ENCODE measurements at places on chromosomes 6 and 20.

DNA sequence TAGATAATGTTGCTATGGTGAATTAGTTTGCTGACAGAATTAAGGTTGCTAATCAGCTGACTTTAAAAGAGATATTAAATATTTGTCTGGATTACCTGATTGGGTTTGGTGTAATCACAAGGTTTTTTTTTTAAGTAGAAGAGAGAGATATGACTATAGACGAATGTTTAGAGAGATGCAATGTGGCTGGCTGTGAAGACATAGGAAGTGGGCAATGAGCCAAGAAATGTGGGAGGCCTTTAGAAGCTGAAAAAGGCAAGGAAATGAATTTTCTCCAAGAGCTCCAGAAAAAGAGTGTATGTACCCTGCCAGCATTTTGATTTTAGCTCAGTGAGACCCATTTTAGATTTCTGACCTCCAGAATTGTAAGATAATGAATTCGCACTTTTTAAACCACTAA, 598.3 kb downstream of the PKHD1 start:
- DNase-seq = no peak

GRCh38 chr20:58755062-58755697, 62.6 kb downstream of the NPEPL1 start:
- no peak for DNase-seq

- no peak for DNase-seq
Measured at GRCh38 chr6:79797163-79797764, 150.1 kb downstream of the ELOVL4 start.

GRCh38 chr6:39594285-39594684, 130.9 kb downstream of the KIF6 start:
- DNase-seq = no peak

DNA sequence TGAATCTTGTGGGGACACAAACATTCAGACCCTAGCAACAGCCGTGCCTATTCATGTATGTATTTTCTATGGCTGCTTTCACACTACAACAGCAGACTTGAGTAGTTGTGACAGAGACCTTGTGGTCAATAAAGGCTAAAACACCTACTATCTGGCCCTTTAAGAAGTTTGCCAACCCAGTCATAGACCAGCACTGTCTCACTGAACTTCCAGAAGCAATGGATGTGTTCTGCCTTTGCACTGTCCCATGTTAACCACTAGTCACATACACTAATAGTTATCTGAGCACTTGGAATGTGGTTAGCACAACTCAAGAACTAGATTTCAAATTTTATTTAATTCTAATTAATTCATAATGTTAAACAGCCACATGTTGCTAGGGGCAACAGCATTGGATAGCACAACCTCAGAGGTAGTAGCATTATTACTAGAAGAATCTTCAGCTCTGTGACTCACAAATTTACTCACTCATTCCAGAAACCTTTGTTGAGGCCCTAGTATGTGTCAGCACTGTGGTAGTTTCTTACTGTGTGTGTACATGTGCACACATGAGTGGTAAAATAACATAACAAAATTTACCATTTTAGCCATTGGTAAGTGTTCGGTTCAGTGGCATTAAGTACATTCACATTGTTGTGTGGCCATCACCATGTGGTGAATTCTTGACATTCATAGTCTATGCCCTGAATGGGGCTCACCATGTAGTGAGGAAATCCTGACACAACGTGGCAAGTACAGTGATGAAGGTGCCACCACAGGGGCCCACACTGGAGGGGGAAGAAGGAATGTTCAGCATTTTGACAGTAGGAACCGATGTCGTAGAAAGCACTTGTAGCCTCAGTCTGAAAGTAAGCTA, 107.3 kb downstream of the CEP57L1 start:
- no peak for DNase-seq

GRCh38 chr6:138882369-138883017, 86.6 kb downstream of the ECT2L start:
- DNase-seq = no peak

DNA sequence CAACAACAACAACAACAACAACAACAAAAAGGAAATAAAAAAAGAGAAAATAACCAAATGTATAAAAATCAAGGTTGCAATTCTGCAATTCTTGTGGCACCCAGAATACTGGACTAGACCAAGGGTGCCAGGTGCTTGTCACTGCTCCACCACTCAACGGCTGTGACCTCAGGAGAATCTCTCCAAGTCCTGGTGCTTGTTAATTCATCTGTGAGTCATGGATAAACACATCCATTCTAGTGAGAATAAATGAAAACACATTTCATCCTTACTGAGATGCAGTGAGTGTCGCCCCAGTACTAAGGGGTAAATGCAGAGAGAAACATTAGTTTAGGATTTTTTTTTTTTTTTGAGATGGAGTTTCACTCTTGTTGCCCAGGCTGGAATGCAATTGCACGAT, 32.0 kb downstream of the HLA-C start:
- DNase-seq = no peak

GRCh38 chr20:6384956-6385486, 262.2 kb upstream of the FERMT1 start:
- no peak for DNase-seq

- no peak for DNase-seq
Measured at GRCh38 chr20:58959652-58960051, 21.4 kb upstream of the NELFCD start.

- no peak for DNase-seq
Measured at GRCh38 chr6:136520517-136520916, 29.7 kb downstream of the MAP7 start.

DNA sequence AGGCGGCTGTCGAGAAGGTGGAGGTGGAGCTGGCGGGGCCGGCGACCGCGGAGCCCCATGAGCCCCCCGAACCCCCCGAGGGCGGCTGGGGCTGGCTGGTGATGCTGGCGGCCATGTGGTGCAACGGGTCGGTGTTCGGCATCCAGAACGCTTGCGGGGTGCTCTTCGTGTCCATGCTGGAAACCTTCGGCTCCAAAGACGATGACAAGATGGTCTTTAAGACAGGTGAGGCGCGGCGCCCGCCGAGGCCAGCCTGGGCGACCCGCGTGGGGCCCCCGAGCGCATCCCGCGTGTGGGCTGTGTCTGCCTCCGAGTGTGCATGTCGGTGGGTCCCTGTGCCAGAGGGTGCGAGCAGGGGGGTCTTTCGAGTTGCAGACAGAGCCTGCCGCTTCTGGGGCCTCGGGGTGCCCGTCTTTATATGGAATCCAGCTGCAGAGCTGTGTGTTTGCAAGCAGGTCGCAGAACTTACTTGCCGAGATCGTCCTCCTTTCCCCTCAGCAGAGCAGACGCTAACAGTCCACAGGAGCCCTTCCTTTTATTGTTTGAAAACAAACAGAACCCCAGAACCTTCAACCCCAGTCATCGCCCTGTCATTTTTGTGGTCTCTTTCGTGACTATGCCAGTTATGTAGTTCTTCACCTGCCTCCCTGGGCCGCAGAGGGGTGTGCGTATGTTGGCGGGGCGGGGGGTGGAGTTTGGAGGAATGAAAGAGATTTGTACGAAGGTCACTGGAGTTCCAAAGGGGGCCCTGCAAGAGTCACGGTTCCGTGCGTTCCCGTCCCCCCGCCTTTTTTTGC, 766 bp downstream of the SLC16A10 start:
- DNase-seq = no peak

GRCh38 chr6:48567016-48567415, 456.0 kb upstream of the PTCHD4 start:
- DNase-seq = no peak

GRCh38 chr6:169250660-169251059, 3.0 kb downstream of the THBS2 start:
- no peak for DNase-seq

GRCh38 chr6:24069526-24069925, 56.5 kb upstream of the NRSN1 start:
- no peak for DNase-seq

- no peak for DNase-seq
Measured at GRCh38 chr6:54002116-54002515, 109.1 kb upstream of the MLIP start.

DNA sequence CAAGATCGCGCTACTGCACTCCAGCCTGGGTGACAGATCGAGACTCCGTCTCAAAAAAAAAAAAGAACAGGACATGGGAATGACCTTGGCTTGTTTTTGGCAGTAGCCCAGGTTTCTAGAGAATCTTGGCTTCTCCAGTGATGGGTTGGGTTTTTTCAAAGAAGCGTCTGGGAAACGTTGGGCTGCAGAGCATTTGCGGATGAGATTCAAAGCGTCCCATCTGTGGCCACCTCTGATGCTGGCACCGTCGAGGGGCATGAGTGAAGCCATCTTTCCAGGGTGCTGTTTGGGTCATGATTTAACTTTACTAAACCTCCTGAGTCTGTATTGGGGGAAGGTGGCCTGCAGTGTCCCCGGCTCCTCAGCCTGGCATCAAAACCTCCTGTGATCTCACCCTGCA, 43.2 kb upstream of the SRF start:
- DNase-seq = no peak

- no peak for DNase-seq
Measured at GRCh38 chr6:85669735-85670194, 27.1 kb upstream of the SYNCRIP start.

DNA sequence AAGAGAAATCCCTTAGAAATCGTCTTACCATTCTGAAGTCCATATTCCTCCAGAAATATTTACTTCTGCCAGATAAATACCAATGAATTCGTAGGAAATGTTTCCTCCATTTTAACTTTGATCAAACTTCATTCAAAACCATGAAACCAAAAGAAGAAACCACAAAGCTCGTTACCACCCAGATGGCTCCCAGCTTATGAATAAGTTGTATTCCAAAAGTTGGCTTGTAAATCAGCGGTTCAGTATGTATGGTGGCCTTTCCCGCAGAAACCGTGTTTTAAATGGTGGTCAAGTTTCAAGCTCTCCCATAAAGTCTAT, 73.6 kb upstream of the RIPOR2 start:
- DNase-seq = no peak

- DNase-seq = no peak
Measured at GRCh38 chr6:118918329-118918725, 16.6 kb downstream of the MCM9 start.

DNA sequence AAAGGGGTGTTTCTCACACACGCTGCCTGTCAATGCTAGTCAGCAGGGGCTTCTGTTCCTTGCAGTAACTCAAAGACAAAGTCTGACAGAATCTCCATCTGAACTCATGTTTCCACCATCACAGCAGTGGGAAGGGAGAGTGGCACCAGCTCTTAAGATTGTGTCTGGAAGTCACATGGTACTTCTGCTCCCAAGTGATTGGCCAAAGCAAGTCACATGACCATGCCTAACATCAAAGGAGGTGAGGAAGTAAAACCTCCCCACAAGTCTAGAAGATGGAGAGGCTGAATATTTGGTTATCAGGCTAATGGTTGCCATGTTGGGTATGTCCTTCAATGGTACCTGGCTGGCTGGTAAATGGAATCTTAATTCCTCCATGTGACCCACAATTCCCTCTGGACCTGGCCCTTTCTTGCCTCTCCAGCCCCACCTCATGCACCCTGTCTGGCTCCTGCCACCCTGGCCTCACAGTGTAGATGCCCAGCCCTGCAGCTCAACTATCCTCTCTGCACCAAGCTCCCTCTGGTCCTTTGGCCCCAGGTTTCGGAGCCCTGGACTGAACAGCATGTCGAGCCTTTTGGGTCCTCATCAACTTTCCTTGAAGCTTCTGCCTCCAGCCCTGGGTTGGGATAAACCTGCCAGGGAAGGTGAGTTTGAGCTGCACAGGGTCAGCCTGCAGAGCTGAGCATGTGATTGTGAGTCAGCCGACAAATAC, 51.0 kb upstream of the PMEPA1 start:
- DNase-seq = no peak

- DNase-seq = no peak
Measured at GRCh38 chr6:158635427-158636073, 9.0 kb downstream of the DYNLT1 start.

GRCh38 chr6:101663100-101663499, 269.6 kb downstream of the GRIK2 start:
- no peak for DNase-seq

DNA sequence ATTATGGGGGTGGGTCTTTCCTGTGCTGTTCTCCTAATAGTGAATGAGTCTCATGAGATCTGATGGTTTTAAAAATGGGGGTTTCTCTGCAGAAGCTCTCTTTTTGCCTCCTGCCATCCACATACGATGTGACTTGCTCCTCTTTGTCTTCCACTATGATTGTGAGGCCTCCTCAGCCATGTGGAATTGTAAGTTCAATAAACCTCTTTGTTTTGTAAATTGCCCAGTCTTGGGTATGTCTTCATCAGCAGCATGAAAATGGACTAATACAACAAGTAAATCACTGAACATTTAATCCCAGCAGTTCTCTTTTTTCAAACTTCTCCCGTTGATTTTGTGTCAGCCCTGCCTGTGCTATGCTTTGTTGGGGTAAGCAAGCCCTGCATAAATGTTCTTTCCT, 95.2 kb downstream of the FAM217A start:
- no peak for DNase-seq

DNA sequence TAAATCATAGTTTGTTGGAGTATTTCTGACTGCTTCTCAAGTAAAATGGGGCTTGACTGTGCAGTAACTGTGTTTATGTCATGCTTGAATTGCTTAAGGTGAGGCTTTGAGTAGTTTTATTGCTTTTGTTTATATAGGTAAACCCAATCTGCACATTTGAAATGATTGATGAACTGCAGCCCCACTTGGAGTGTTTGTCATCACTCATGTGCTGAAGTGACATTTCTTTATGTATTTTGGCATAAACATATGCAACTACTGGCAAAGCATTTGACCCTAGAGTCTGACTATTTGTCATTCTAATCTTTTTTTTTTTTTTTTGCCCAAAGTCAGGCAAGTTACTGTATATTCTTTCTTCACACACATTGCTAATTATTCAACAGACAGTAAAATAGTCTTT, 491.4 kb upstream of the POU3F2 start:
- no peak for DNase-seq

DNA sequence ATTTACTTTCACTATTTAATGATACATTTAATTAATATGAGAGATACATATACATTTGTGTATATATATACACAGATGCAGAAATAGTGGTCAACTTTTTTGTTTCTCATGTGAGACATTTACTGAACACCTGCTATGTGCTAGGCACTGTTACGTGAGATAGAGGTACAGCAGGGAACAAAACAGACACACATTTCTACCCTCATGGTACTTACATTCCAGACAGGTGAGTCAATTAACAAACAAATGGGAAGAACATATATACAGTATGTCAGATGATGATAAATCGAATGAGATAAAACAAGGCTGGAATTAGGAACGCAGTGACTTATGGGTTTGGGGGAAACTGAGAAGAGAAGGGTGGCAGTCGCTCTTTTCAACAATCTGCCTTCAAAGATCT, 5.1 kb downstream of the TFB1M start:
- DNase-seq = no peak

GRCh38 chr20:39268981-39269461, 306.9 kb downstream of the DHX35 start:
- DNase-seq = no peak

GRCh38 chr20:19000078-19000477, 186.5 kb downstream of the SCP2D1 start:
- DNase-seq = no peak

GRCh38 chr20:45416917-45417316, 976 bp downstream of the PIGT start:
- no peak for DNase-seq

GRCh38 chr6:113690281-113691259, 166.6 kb upstream of the MARCKS start:
- DNase-seq = no peak
